ENCODE measurements at places on chromosomes 3 and 15. TPM values are rescaled to one million over a fixed set of nuclear protein-coding genes. Genes with fewer than 3 reads are reported as not detected.

Gene XYLB
- total RNA-seq = 2.8 TPM

Gene GFM1
- total RNA-seq = 98.4 TPM

Gene IL16
- 2.3 TPM for total RNA-seq

Gene NANOGP8
- not detected for total RNA-seq

Gene GJD2
- not detected for total RNA-seq

Gene ADGRG7
- total RNA-seq = 51.3 TPM

Gene FAM107A
- 40.7 TPM for total RNA-seq

Gene BAHD1
- 8.2 TPM for total RNA-seq

Gene RBP2
- total RNA-seq = not detected

Gene PEX11A
- 18.3 TPM for total RNA-seq

Gene LRRC2
- 0.10 TPM for total RNA-seq

Gene CCK
- not detected for total RNA-seq

Gene ULK3
- total RNA-seq = 14.5 TPM

Gene CNTN3
- total RNA-seq = 0.07 TPM

Gene TGM5
- not detected for total RNA-seq

Gene AMOTL2
- total RNA-seq = 180 TPM

Gene TM4SF1
- total RNA-seq = 408 TPM

Gene BNC1
- 23.5 TPM for total RNA-seq

Gene CRYGS
- 0.66 TPM for total RNA-seq

Gene CCR4
- total RNA-seq = not detected

Gene GRK7
- not detected for total RNA-seq

Gene CELF6
- 1.1 TPM for total RNA-seq

Gene SHC4
- total RNA-seq = not detected

Gene ZNF774
- 0.07 TPM for total RNA-seq

Gene USP13
- 9.8 TPM for total RNA-seq

Gene PLA2G4B
- total RNA-seq = 0.20 TPM

Gene NR2E3
- not detected for total RNA-seq

Gene GOLGA6A
- not detected for total RNA-seq

Gene ACAN
- total RNA-seq = 0.16 TPM

Gene U2SURP
- total RNA-seq = 141 TPM

Gene PRSS50
- total RNA-seq = not detected

Gene XCR1
- total RNA-seq = not detected

Gene IQCF5
- total RNA-seq = not detected

Gene ANKRD63
- total RNA-seq = not detected

Gene GATA2
- total RNA-seq = 2.6 TPM

Gene GCSAM
- not detected for total RNA-seq

Gene OR5K2
- total RNA-seq = not detected

Gene TICRR
- total RNA-seq = 4.0 TPM

Gene ADCY5
- not detected for total RNA-seq

Gene NAALADL2
- total RNA-seq = 1.8 TPM

Gene SCG3
- not detected for total RNA-seq

Gene FNDC3B
- total RNA-seq = 44.8 TPM

Gene GPR176
- total RNA-seq = 59.6 TPM

Gene CPLX3
- total RNA-seq = not detected

Gene FAM227B
- total RNA-seq = 2.8 TPM

Gene TM6SF1
- total RNA-seq = 1.7 TPM

Gene ZDHHC23
- 8.5 TPM for total RNA-seq

Gene MUC20
- not detected for total RNA-seq

Gene TYRO3
- total RNA-seq = 12.2 TPM

Gene IMPG2
- total RNA-seq = under 0.01 TPM

Gene PLSCR4
- 101 TPM for total RNA-seq

Gene CMTM8
- total RNA-seq = not detected

Gene GADL1
- not detected for total RNA-seq

Gene TRIM42
- total RNA-seq = not detected

Gene PARP9
- total RNA-seq = 40.0 TPM

All from MG63 (cell line).